ENCODE measurements at places on chromosomes 6 and 20.

GRCh38 chr20:32563311-32564272 is 21.5 kb downstream of the NOL4L start:
- no peak for DNase-seq

- no peak for DNase-seq
Measured at GRCh38 chr6:15400572-15401004, 154.7 kb downstream of the JARID2 start.

DNA sequence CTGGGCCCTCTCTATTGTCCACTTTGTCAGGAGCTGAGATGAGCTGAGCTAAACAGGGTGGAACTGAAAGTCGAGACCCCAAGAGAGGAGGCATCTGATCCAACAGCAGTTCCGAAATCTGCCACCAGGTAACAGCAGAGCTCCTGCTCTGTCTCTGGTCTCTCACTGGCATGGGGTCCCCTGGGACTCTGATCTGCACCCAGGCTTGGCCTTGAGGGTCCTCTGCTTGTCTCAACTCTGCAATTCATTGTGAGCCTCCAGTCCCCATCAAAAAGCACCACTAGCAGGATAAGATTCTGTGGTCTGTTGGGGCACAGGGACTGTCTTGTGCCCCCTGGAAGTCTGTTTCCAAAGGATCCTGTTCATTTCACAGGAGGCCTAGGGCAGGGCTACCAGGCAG is 62.5 kb upstream of the TOP1 start:
- DNase-seq: no peak

DNA sequence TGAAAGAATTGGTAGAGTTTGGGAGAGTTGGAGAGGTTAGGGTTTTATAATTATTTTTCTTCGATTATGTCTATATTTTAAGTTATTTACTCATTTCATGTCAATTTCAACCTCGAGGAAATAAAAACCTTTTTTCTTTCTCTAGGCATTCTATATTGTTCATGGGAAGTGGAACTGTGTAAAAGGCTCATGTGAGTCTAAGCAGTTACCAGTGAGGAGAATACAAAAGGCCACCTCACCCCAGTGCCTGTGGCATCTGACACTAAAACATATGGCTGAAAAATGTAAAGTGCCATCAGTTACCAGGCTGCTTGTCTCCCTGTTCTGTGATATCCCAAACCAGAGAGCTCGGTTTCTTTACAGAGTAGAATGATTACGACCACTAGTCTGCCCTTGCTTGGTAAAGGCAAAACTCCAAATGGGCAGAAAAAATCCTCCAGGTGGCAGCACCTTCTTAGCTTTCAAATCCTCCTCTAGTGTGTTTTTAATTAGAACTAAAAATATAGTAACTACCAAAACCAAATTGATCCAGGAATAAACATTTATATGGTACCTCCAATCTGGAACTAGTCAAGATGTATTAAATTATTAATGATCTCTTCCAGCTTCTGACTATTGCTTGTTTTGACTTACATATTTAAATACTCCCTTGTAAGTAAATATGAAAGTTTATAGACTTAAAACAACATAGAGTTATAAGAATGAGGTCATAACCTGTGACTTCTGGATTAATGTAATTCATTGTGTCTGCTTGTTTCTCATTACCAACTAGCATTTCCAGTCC is 122.6 kb upstream of the MCHR2 start:
- DNase-seq: peak; percentile 2

Data from stimulated activated CD4-positive, alpha-beta T cell treated with anti-CD3 and anti-CD28 coated beads, Interleukin-4, amount 100 ng/mL, for 48 hours (primary cell).